Fibroblast of pulmonary artery (primary cell): ENCODE measurements at places on chromosomes 13 and 19.

- no peak for DNase-seq
Measured at GRCh38 chr19:246551-246950, 44.7 kb downstream of the PLPP2 start.

- DNase-seq: peak; percentile 29
Measured at GRCh38 chr19:47057328-47057727, 8.9 kb upstream of the TMEM160 start.

DNA sequence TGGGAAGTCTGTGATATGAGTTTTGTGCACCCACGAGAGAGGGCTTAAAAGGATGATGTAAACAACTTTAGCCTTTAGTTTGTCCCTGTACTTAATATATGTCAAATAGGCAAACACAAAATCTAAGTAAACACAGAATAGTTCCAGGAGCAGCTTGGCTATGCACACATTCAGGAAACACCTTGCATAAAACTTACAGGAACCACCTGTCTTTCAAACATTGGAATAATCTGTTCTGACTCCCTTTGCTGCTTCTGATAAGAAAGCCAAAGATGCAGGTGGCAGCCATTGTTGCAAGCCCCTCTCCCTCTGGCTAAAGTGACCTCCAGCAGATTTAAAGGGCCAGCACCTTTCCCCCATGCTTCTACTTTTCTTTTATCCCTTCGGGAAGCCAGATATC lies 4.7 kb downstream of the EEF1AKMT1 start:
- no peak for DNase-seq

- DNase-seq: no peak
Measured at GRCh38 chr19:6204866-6205723, 69.6 kb downstream of the ACSBG2 start.

DNA sequence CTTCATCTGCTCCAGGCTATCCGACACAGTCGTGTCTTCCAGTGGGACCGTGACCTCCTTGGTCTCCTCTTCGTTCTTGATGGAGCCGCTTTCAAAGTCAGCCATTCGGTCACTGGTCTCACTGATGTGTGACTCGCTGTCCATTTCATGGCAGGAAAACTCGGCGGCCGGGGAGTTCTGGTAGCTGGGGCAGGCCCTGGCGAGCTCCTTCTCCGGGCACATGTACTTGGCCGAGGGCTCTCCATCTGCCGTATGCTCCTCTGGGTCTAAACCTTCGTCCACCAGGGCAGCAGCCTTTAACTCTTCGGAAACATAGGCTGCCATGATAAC lies 69.8 kb downstream of the TSHZ3 start:
- DNase-seq: no peak

GRCh38 chr13:31884556-31884955 lies 145.2 kb downstream of the RXFP2 start:
- DNase-seq: no peak

DNA sequence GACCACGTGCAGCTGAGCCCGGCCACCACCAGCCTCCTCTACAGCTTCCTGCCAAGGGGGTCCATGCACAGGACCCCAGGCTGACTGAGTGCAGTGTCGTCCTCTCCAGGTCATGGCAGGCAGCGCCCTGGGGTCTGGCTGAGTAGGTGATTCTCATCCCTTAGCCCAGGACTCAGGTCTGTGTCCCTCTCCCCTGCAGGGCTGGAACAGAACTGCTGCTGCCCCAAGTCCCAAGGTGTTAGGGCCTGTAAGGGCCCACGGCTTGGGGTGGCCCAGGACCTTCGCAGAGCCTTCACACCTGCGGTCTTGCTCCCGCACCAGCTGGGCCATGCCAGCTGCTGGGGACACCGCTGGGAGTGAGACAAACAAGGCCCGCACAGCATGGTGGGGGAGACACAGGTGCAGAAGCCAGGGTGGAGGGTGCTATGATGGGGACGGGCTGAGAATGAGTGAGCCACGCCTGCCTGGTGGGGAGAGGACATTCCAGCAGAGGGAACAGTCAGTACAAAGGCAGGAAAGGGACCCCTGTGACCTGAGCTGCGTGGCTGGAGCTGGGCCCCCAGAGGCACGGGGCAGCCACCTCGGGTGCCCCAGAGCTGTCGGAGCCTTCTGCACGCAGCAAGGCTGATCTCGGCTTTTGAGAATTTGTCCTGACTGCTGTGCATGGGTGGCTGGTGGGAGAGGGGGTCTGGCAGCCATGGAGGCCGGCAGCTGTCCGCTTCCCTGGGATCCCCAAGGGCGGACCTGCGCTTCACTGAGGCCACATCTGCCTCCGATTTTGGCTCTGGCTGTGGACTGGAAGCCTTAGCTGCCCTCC lies 11.9 kb downstream of the PLEKHF1 start:
- DNase-seq: no peak

GRCh38 chr19:5041168-5041912 lies 72.4 kb downstream of the KDM4B start:
- DNase-seq: no peak

- DNase-seq: peak; percentile 29
Measured at GRCh38 chr13:63942372-63942771, 2526.7 kb upstream of the PCDH20 start.

DNA sequence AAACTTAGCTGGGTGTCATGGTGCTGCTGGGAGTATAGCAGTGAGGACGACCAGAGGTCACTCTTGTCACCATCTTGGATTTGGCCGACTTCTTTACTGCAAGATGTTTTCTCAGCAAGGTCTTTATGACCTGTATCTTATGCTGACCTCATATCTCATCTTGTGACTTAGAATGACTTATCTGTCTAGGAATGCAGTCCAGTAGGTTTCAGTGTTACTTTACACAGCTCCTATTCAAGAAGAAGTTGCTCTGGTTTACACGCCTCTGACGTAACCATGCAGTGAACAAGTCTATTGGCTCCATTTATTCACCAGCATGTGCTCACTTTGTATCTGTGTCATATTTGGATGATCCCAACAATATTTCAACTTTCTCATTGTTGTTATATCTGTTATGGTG lies 26.7 kb downstream of the ZNF850 start:
- DNase-seq: no peak

DNA sequence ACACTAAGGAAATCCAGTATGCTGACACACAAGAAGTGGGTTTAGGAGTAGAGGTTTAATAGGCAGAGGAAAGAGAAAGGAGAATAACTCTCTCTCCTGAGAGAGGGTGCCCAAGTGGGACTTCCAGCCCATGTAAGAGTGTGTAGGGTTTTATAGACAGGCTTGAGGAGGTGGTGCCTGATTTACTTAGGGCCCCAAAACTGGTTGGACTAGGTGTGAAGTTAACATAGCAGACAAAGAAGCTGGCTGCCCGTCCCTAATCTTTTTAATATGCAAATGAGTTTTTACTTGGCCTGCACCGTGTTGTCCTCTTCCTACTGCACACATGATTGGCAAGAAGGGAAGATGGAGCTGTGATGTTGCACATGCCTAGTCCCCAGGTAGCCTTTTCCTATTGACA lies 752.5 kb upstream of the SLITRK5 start:
- DNase-seq: no peak

DNA sequence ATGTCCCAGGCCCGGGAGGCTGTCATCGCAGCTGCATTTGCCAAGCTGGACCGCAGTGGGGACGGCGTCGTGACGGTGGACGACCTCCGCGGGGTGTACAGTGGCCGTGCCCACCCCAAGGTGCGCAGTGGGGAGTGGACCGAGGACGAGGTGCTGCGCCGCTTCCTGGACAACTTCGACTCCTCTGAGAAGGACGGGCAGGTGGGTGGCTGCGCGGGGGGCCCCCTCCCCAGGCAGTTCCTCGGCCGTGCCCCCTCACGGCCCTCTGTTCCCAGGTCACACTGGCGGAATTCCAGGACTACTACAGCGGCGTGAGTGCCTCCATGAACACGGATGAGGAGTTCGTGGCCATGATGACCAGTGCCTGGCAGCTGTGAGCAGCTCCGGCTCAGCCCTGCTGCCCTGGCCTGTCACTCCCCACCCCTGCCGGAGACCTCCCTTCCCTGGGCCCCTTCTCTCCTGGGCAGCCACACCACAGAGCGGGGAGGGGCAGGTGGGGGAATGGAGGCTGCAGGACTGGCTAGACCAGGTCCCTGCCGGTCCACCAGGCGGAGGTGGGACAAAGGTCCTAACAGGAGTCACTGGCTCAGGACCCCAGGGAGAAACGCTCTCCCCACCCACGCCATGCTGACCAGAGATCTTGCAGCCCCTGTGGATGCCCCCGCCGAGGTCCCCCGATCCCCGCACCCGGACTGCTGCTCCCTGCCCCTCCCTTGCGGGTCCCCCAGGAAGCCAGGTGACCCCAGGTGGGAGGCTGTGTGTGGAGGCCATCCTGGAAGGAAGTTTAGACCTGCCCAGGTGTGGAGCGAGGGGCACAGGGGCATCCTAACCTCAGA lies 1.1 kb downstream of the CAPS start:
- no peak for DNase-seq

GRCh38 chr19:49651029-49651819 lies 9.2 kb downstream of the SCAF1 start:
- no peak for DNase-seq

DNA sequence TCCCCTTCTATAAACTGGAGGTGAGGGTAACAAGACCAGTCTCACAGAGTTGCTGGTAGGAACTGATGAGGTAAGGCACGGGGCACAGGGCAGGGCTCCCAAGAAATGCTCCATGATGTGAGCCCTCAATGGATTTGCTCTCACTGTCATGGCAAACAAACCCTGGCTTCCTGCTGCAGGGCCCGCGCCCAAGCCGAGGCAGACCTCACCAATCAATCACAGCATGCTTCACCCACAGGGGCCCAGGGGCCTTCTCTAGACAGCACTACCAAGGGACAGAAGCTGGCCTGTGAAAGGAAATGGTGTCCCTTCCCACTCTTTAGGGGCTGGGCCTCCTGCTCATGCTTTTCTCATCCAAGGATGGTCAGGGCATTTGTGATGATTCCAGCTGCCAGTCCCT lies 25.9 kb upstream of the PLA2G4C start:
- no peak for DNase-seq

DNA sequence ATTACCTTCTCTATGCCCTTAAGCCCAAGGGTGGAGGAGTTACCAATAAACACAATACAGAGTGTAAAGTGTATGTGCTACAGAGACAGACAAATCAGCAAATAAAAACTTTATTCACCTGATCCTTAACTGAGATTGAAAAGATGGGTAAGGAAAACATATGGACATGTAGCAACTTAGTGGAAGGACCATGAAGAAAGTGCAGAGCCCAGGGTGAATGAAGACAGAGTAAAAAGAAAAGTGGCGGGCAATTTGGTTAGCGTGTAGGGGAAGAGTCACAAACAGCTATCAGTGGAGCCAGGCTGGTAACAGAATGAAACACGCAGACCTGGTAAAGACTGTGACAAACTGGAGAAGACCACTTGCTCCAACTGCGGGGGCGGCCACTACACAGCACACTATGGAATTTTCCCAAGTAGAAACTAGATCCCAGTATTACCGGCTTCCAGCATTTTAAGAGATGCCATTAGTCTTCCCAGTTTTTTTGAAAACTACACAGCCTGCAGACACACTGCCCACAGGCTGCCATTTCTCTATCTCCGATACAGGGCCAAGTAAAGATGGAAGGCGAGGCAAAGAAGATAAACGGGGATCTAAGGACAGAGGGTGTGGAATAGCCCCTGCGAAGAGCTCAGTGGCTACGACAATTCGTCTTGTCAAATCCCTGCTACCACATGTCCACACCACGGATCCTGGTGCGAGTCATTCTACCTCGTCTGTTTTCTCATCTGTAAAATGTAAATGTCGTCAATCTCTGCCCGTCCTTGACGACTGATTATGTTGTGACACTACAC lies 1.2 kb downstream of the UQCRFS1 start:
- DNase-seq: peak; percentile 27

DNA sequence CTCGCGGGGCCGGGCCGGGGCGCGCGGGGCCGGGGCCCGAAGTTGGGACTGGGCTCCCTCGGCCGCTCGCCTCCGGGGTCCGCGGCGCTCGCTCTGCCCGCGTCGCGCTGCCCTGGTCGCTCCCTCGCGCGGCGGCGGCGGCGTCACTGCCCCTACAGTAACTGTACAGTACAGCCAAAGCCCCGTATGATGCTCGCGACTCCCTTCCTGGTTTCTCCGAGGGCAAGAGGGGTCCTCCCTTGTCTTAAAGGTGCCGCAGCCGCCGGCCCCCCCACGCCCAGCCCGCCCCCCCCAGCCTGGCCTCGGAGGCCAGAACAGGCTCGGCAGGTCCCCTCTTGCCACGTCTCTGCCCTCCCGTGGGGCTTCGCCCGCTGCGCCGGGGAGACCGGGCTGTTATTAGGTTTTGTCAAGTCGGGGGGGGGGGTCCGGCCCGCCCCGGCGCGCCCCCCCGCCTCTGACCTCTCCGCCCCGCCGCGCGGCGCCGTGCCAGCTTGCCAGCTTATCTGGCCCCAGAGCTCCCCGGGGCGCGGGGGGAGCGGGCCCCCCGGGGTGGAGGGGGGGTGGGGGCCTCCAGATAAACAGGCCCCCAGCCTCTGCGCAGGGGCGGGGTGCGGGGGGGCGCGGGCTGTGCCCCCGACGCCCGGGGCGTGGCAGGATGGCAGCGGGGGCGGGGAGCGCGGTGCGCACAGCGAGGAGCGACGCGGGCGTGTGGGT lies at the start of gene ZBTB7A:
TSS of gene ZBTB7A (minus strand) at position 218 of the 714 bp plus-strand sequence. CDS start 11,667 bp downstream, outside the sequence.
- DNase-seq: peak; percentile 73

GRCh38 chr13:76474966-76475365 lies 411.2 kb downstream of the KCTD12 start:
- no peak for DNase-seq

DNA sequence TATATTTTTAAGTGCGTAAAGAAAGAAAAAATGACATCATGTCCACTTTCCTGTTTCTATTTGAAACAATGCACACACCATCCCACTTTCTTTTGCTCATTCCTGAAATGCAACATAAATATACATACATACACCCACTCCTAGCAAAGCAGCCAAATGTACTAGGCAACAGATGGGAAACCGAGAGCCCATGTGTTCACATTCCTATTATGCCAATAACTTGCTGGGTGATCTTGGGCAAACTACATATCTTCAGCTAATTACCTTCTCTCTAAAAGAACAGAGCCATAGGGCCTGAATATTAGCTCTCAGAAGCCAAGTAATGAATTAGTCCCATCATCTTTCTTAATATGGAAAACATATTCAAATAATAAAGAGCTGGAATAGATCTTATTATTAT lies 610.6 kb upstream of the ATXN8OS start:
- DNase-seq: no peak

DNA sequence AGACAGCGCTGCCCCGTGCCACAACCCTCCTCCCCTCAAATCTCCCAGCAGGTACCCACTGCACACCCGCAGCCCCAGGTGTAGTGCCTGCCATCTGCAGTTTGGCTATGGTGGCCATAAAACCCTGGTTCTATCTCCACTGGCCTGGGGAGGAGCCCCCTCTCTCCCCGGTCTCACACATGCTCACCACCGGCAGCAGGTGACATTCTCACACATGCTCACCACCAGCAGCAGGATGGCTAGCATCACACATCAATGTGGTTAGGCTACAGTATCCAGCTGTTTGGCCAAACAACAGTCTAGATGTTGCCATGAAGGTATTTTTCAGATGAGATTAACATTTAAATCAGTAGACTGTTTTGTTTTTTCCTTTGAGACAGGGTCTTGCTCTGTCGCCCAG lies 31.1 kb downstream of the ELL start:
- no peak for DNase-seq

DNA sequence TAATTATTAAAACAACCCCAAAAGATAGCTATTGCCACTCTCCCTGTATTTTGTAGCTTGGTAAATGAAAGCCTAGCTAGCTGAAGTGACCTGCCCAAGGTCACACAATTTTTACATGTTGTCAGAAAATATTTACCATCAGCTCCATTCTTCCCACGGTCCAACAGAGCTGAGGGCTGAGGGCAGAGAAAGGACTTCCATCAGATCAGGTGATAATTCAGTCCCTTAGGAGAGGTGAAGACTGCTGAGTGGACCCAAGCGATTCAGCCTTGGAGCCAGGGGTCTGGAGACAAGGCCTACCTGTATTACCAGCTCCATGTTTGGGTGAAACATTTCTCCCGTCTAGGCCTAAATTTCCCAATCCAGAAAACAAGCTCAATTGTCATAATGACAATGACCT lies 149.5 kb upstream of the TSHZ3 start:
- no peak for DNase-seq

GRCh38 chr13:90622541-90622940 lies 724.9 kb upstream of the MIR17HG start:
- DNase-seq: peak; percentile 30
